CD4-positive, alpha-beta T cell treated with Interleukin-10 for 1 hour (primary cell): ENCODE measurements at places on chromosomes 13 and 19.

DNA sequence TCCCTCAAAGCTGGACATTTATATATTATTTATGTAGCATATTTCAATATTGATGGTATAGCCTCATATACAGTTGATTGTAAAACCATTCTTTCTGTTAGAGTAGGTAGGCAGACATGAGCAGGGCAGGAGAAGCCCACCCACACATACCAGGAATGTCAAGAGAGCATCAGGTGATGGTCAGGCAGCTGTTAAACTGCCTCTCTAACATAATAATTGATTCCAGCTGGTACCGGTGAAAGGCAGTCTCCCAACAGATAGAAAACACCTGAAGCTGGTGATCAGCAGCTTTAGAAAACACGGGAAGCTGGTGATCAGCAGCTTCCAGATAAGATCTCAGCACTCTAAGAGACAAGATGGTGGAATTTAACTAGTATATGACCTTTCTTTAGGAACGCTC is 132.9 kb downstream of the SLITRK6 start:
- no peak for DNase-seq

DNA sequence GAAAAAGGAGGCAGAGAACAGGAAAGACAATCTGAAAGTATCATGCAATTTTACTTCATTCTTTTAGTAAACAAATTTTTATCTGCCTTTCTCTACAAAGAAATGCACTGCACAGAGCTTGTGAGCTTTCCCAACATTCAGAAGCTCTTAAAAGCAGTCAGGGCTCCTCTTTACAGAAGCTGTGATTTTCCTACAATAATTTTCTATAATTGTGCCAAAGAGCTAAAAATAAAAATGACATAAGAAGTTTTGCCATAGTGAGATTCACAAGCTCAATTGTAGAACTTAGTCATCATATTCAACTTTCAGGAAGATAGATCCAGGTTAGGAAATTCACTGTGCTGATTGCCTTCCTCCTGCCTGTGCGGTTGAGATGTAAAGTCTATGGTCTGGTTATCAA is 341.4 kb downstream of the PCDH9 start:
- DNase-seq: no peak

GRCh38 chr13:94305033-94305432 is 174.4 kb downstream of the DCT start:
- no peak for DNase-seq

DNA sequence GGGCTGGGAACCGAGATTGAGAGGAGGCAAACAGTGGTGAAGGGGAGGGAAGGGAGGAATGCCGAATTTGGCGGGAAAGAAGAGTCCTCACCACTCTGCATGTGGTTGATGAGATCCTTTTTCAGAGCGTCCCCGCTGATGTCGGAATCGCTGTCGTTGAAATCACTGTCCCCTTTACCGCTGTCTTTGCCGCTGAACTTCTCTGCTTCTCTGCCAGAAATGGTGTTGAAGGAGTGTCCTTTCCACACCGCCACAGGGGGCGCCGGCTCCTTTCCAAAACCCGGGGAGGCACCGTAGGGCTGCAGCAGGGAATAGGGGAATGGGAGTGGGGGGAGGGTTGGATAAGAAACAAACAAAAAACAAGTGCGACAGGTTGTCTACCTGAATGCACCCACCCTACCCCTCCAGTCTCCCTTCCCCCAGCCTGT is 3.1 kb downstream of the PCDH8 start:
- DNase-seq: no peak

- DNase-seq: no peak
Measured at GRCh38 chr19:8468761-8469373, 24.1 kb downstream of the HNRNPM start.

DNA sequence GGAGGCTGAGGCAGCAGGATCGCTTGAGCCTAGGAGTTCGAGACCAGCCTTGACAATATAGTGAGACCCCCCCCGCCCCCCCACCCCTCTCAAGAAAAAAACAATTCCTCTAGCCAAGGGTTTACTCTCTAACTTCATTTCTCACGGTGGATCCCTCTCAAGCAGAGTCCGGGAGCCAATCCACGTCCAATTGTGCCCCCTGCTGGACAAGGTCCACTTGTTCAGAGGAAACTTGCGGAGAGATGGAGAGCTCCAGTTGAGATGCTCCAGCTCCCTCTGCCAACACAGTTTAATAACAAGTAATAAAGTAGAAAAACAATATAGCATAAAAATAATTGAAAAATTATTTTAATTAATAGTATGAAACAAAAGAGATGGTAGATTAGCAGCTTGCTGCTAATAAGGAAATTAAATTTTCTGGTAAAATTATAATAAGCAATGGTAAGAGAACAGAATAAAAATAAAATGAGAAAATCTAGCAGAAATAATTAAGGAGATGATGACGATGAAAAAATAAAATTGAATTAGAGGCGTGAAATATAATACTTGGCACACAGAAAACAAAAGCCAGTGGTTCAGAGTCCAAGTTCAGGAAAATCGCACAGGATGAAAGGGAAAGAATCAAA is 14.5 kb upstream of the SIGLEC14 start:
- DNase-seq: peak; percentile 51

- DNase-seq: no peak
Measured at GRCh38 chr13:111893607-111894443, 173.1 kb upstream of the SOX1 start.

DNA sequence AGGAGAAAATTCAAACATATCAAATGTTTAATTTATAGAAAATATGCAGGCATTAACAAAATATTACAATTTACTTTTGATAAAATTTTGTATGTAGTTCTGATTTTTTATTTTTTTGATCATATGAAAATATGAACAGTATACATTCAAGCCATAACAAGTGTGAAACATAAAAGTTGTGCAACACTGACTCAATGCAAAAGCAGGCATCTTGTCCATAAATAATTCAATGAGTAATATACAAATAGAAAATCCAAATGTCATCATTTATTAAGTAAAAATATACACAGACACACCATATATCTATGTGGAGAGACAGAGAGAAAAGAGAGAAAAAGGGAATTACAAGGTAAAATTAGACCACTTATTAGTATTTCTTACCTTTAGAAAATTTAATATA is 1183.9 kb downstream of the SLITRK1 start:
- no peak for DNase-seq

DNA sequence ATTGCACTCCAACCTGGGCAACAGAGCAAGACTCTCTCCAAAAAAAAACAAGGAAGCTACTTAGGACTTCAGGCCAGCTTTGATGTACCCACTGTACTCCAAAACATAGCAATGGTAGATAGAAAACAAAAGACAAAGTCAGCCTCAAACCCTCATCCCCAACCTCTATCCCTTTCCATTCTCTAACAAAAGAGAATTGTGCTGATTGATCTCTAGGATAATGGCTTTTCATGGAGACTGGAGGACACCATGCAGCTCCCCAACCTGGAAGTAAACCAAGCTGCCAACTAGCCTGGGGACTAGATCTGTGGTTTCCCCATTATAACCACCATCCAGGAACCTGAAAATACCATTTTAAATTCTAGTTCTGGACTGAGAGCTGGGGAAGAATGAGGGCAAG is 4.3 kb upstream of the ZDHHC20 start:
- DNase-seq: no peak

DNA sequence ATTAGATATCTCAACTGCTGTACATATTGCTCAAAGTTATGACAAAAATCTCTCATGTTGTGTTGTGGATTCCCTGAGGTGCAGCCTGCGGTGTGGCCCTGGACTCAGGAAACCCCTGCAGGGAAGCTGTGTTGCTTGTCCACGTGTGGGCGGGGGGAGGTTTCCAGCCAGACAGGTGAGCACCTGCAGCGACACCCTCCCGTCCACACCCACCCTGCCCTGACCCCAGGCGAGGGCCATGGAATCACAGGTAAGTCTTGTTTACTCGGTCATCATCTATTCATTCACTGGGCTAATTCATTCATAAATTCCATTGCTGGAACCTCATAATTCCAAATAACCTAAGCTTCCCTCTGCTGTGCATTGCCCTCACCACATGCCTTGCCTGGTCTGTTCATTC is 14.1 kb downstream of the PLPP2 start:
- DNase-seq: no peak

- DNase-seq: peak; percentile 32
Measured at GRCh38 chr13:109610517-109610916, 175.9 kb downstream of the IRS2 start.

- DNase-seq: no peak
Measured at GRCh38 chr13:48908381-48909055, 67.2 kb upstream of the FNDC3A start.

DNA sequence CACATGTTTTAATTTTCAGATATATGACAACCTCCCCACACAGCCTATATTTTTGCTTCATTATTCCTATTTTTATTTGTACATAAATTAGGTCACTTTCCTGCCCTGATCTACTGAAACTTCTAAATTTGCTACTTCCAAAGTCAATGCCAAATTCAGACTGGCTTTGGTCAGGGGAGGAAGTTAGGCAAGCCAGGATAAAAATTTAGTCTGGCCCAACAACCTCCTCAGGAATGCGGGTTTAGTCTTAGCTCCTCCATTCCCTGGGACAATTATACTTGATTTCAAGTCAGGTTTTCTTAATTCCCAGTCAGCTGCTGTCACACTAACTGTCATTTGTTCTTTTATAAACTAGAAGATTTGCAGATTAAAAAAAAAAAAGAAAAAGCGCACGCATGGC is 84.3 kb downstream of the TM9SF2 start:
- DNase-seq: no peak

DNA sequence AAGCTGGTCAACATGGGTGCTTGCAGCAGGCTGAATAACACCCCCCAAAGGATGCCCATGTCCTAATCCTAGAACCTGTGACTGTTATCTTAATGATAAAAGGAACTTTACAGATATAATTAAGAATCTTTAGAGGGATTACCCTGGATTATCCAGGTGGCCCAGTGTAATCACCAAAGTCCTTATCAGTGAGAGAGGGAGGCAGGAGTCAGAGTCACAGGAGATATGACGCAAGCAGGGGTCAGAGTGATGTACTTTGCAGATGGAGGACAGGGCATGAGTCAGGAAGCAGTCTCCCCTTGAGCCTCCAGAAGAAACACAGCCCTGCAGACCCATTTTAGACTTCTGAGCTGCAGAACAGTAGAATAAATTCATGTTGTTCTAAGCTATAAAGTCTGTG is 9.8 kb downstream of the ZNF606 start:
- no peak for DNase-seq

- DNase-seq: no peak
Measured at GRCh38 chr13:62280590-62280989, 864.9 kb upstream of the PCDH20 start.

DNA sequence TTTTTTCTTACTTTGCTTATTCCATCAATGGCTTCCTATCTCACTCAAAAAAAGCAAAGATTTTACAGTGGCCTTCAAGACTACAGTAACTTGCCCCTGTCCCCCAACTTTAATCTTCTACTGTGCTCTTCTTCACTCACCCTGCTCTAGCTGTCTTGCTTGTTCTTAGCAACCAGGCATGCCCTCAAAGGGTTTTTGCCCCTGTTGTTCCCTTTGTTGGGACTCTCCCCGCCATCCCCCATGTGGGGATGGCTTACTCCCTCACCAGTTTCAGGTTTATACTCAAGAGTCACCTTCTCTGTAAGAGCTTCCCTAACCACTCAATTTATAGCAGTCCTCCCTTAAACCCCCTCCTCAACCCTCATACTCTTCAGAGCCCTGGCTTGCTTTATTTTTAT is 5.4 kb downstream of the MTMR6 start:
- DNase-seq: no peak

DNA sequence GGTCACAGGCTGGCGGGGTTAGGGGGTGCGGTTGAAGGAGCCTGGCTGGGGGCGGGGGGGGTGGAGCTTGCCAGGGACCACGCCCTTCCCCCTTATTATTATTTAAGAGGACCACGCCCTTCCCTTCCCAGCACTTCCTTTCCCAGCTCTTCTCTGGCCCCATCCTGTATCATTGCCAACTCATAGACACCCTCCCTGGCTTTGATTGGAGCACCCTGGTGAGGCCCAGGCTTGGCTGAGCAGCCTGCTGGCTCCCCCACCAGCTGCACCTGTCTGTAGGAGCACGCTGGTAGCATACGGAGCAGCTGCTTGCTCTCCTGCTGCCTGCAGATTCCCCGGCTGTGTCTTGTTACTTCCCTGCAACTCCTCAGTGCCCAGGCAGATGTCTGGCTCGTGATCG is 62.5 kb upstream of the PDX1 start:
- DNase-seq: no peak

- no peak for DNase-seq
Measured at GRCh38 chr19:44202470-44202869, 9.9 kb upstream of the ZNF227 start.

- DNase-seq: no peak
Measured at GRCh38 chr19:17739121-17739875, 12.0 kb upstream of the FCHO1 start.

- no peak for DNase-seq
Measured at GRCh38 chr13:113534236-113534860, 43.8 kb upstream of the DCUN1D2 start.

GRCh38 chr13:45786293-45786920 is 65.1 kb downstream of the SIAH3 start:
- no peak for DNase-seq

GRCh38 chr19:45778010-45778661 is 4.2 kb downstream of the DMPK start:
- DNase-seq: no peak

DNA sequence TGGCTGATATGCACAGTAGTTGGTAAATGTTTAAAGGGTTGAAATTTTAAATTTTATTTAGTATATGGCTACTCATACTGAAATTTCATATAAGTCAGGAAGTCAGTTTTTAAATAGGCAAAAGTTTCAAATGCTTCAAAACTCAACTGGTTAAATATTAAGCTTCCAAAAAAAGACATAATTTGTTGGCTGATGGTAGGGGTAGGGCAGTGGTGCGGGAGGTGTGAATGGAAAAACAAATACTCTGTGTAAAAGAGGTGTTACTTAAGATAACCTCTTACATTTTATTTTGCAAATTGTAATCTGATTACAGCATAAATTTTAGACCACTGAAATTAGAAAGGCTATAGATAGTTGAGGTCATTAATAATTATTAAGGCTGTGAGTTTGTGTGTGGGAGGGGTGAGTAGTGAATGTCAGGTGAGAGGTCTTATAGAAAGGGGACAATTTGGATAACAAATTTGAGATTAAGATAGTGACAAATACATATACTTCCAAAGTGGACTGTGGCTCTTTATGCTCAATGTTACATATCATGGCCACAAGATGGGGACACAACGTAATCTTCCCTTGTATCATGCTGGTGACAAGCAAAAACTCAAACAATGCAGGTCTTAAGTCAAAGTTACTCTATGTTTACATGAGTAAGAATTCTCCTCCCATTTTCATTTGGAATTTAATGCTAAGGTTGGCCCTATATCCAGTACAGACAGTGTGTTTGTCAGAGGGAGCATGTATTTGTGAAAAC is 36.6 kb upstream of the OXGR1 start:
- DNase-seq: no peak

- no peak for DNase-seq
Measured at GRCh38 chr13:111475488-111475887, 155.0 kb downstream of the TEX29 start.
